ENCODE measurements at places on chromosomes 1 and 21.

GRCh38 chr1:61515096-61515495 lies 209.8 kb downstream of the TM2D1 start:
- DNase-seq: no peak

GRCh38 chr21:35189077-35189863 lies 140.2 kb upstream of the RUNX1 start:
- no peak for DNase-seq

DNA sequence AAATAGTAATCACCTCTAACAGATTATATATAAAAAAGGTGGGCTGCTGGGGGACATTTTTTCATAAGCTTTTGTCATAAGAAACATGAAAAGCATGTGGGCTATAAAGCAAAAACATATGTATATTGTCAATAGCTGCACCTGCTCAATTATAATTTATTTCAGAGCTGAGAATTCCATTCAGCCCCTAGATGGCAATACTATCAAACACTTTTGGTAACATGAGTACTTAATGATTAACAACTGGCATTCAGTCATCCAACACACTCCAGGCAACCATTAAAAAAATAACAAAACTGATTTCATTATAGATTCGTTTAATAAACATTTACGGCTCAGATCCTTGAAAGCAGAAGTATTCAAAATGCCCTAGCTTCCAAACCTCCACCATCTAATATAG lies 115.1 kb downstream of the KCTD3 start:
- no peak for DNase-seq

- no peak for DNase-seq
Measured at GRCh38 chr1:205709640-205710039, 29.3 kb upstream of the SLC45A3 start.
